Stimulated activated CD4-positive, alpha-beta T cell treated with anti-CD3 and anti-CD28 coated beads, TNF-alpha, amount 100 ng/mL, for 4 hours (primary cell): ENCODE measurements at places on chromosomes 1 and 21.

DNA sequence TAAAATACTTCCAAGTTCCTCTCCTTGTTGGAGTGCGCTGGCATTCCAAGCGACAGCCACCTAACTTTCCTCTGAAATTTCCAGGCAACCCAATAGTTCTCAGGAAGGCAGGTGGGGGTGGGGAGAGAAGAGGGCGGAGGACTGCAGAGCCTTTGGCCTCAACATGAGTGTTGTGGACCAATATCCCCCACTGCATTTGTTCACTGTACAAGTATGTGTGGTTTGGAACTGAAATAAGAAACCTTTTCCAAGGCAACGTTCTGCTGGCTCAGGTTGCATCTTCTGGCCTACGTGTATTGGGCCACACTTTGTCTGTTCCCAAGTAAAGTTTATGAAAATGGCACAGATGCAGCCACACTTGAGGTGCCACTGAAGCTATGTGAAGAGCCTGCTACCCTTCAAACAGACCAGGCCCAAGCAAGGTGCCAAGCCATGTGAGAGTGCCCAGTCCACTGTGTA is 153.4 kb downstream of the DHRS3 start:
- DNase-seq, result no peak

GRCh38 chr1:94255476-94255875 is 18.1 kb upstream of the ARHGAP29 start:
- no peak for DNase-seq

DNA sequence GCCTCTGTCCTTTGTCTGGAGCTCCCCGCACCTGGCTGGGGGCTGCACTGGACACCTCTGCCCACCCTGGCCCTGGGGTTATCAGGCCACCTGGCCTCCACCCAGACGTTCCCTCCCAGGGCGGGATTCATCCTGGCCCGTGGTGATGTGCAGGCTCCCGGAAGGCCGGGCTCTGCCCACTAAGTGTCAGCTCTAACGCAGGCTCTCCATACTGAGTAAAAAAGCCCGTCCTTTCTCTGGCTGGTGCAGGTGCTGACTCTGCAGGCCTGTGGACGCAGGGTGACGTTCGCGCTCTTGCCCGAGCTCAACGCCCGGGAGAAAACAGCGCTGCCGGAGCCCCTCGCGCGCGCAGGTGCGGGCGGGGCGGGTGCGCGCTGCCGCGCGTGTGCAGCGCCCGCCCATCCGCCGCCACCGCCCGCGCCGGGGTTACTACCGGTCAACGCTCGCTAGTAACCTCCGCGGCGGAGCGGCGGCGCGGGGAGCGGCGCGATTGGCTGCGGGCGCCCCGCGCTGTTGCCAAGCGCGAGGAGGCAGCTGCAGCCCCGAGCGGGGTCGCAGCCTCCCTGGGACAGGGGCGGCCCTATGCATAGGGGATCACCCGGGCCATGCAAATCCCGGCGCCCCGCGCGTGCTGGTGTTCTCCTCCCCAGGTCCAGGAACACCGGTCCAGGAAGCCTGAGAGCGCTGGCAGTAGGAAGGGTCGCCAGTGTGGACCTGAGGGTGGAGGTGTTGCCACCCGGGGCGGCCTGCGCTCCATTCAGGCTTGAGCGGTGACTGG is 15.7 kb downstream of the ABCG1 start:
- DNase-seq, result peak; percentile 39

DNA sequence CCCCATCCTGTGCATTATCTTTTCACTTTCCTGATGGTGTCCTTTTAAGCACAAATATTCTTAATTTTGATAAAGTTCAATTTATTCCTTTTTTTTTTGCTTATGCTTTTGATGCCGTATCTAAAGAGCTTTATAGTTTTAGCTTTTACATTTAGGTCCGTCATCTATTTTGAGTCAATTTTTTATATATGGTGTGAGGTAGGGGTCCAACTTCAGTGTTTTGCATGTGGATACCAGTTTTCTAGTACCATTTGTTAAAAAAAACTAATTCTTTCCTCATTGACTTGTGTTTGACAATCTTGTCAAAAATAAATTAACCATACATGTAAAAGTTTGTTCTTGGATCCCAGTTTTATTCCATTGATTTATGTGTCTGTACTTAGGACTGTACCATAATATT is 4.9 kb downstream of the MTF2 start:
- no peak for DNase-seq
